ENCODE measurements at places on chromosomes 1 and 21. TPM values are rescaled to one million over a fixed set of nuclear protein-coding genes. Genes with fewer than 3 reads are reported as not detected.

DNA sequence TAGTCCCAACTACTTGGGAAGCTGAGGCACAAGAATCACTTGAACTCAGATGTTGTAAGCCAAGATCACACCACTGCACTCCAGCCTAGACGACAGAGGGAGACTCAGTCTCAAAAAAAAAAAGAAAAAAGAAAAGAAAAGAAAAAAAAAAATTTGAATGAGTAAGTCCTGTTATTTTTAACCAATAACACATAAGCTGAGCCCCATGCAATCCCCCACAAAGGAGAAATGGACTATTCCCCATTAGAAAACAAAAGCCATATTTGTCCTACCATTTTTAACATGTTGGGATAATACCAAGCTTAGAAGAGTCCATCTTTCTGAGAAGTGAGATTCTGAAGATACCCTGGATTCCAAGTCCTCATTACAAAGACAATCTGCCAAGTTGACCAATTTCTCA is 32.4 kb downstream of the LTN1 start:
- no peak for DNase-seq

DNA sequence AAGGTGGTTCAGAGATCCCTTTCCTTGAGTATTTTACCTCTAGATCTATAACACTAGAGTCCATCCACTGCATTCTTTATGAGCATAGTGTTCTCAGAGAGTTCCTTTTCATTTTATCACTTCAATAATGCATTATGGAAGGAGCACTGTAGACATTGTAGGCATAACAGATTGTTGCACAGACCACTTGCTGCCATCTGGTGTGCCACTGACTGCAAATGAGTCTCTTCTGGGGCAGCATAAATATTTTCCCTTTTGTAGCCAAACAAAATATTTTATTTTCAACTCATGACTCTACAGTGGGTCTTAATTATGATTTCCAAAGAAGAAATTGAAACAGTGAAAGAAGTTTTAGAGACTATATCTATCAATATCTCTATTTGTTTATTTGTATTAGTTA is 290.4 kb downstream of the OLFM3 start:
- DNase-seq, result no peak

GRCh38 chr1:74733604-74734484 is 892 bp downstream of the TYW3 start:
- DNase-seq, result peak; percentile 85

DNA sequence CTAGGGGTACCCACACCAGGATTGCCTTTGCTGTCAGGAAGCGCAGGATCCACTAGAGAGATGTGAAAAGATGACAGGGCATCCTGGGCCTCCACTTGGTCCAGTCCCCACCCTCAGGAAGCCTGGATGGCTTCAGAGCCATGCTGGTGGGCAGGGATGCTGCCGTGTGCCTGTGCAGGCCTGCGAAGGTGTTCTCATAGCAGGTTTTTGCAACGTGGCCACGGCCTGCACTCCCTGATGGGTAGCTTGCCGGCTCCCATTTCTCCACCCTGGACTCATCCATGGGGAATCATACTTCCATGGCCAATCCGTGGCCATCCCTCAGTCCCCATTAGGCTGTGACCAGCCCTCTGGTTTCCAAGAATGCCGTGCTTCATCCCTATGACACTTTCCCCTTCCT is 34.1 kb upstream of the CNTN2 start:
- DNase-seq, result no peak

GRCh38 chr1:187078321-187078720 is 249.6 kb downstream of the PLA2G4A start:
- DNase-seq, result no peak

ZNHIT6 gene
- 19.4 TPM for total RNA-seq

WNT2B gene
- total RNA-seq, result 33.5 TPM

CYP4A11 gene
- total RNA-seq, result not detected

Data from renal cortical epithelial cell (primary cell).